Hematopoietic multipotent progenitor cell treated with erythropoietin and hydrocortisone succinate and interleukin-3 and kit ligand, for 4 days (in vitro differentiated cells): ENCODE measurements at places on chromosomes 16 and 17.
A peak's percentile ranks its signal among the peaks of the same experiment; 100 is the strongest.

DNA sequence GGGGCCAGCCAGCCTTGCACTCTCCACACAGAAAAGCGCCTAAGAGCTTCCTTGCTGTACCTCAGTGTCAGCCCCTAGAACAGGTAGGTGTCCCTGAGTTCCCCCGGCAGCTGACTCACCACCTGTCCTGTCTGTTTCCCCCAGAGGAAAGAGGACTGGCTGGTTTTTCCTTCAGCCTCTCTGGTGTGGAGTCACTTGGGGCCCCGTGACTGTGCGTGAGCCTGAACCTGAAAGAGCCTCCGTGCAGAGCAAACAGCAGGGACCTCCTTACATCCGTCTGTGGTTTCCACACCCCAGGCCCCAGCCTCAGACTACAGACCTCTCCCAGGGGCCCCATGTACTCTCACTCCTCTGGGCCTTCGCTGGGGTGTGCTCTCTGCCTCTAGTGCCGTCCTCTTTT is 87.8 kb downstream of the GNAO1 start:
- peak; percentile 86 for DNase-seq

DNA sequence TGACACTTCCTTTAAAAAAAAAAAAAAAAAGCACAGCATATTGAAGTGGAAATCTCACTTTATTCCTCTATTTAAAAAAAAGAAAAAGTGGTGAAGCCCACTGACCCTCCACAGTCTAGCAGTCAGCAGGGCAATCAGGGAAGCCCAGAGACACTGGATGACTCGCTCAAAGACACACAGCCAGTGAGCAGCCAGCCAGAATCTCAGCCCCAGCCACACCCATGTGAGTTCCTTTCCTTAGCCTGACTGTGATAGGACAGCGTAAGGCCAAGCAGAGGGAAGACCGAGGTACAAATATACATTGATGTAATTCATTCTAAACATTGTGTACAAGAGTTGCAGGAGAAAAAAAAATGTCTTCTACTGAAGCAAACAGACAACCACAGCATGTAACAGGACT is 22.5 kb downstream of the XPO6 start:
- DNase-seq: peak; percentile 42

GRCh38 chr16:11688520-11688886 is 20.2 kb downstream of the SNN start:
- DNase-seq: no peak

- DNase-seq: peak; percentile 45
Measured at GRCh38 chr17:36212966-36213365, 2.1 kb downstream of the CCL4L2 start.

GRCh38 chr17:72922219-72922618 is 170.3 kb downstream of the SLC39A11 start:
- no peak for DNase-seq

GRCh38 chr17:37527249-37527851 is 37.7 kb downstream of the DUSP14 start:
- DNase-seq: peak; percentile 80

DNA sequence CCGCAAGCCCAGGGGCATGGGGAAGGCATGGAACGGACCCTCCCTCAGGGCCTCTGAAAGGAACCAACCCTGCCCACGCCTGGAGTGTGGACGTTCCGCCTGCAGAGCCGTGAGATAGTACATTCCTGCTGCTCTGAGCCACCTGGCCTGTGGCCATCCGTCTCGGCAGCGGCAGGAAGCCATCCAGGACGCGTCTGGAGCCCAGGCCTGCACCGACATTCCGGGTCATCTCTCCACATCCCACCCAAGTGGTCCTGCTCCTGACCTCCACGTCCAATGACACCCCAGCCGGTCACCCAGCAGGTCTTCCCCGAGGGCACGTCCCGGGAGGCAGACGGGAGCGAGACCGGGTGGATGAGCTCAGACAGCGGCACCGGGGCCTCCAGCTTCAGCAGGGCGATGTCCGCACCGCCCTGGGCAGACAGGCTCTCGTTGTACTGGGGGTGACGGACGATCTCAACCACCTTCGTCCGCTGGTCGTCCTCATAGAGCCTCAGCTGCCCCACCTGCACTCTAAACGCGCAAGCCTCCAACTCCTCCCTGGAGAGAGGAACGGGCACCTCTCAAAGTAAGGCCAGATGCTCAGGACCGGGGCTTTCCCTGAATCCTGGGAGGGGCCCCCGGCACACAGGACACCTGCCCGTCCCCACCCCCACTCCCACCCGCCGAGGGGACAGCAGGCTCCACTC is 21.3 kb upstream of the UBE2I start:
- DNase-seq: no peak

DNA sequence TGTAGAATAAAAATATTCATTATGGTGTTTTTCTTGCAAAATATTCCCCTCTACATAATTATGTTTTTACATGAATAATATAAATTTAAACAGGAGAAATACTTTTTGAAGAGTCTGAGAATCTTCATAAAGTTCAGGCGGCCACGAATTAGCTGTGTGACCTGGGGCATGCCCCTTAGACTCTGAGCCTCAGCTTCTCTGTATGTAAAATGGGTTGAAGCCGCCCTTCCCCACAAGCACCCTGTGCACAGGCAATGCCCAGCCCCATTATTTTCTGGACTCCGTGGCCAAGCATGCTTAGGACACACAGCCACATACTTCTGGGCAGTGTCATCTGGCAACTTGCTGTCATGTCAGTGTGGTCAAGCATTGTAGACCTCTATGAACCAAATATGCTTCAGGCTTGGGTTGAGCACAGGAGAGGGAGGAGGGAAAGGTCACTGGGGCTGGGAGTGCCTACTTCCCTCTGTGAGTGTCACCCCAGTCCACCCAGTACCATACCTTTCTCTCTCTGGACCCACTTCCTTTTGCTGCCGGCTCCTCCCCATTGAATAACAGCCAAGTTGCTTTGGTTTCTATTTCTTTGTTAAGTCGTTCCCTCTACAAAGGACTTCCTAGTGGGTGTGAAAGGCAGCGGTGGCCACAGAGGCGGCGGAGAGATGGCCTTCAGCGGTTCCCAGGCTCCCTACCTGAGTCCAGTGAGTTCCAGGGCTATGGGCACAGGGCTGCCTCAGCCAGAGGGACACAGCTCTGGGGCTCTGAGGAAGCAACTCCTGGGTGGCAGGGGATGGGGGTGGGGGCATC is at the start of gene LGALS9:
TSS of gene LGALS9 (plus strand) at position 582 of the 804 bp plus-strand sequence. CDS start at position 660, 78 bp downstream.
- DNase-seq: peak; percentile 86

- no peak for DNase-seq
Measured at GRCh38 chr16:4260360-4260759, 12.5 kb downstream of the TFAP4 start.

- DNase-seq: no peak
Measured at GRCh38 chr17:5608399-5609112, 24.2 kb upstream of the NLRP1 start.

- DNase-seq: no peak
Measured at GRCh38 chr16:87263418-87264052, 53.7 kb downstream of the C16orf95 start.

DNA sequence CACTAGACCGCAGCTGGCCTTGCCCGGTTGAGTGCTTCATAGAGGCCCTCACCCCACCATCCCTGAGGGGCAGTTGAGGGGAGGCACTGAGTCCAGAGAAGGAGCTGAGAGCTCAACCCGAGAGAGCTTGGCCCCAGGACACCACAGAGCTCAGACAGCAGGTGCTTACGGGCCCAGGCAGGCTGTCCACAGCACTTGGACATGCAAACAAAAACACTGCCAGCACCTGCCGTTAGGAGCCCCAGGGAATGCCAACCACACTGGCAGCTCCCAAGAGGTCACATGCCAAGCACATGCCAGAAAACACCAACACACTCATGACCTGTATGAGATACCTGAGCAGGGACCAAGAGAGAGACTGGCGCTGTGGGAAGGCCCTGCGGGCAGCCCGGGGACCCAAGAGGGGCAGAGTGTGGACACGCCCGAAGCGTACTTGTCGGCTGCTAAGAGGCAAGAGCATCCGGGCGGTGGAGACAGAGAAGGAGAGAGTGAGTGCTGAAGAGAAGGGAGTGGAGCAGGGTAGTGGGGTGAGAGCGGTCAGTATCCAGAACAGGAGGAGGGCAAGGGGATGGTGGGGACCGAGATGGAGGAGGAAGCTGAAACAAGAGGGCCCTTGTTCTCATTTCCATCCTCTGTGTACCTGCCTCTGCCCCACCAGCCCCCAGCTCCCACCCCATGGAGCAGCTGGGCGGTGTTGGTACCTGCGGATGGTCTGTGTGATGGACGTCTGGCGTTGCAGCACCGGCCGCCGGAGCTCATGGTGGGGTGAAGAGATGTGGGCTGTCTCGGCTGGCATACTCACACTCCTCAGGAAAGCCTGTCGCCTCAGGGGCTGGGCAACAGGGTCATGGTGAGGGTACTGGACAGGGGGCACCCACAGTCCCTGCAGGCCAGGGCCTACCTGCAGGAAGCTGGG is 8.2 kb downstream of the RHBDF1 start:
- DNase-seq: no peak

DNA sequence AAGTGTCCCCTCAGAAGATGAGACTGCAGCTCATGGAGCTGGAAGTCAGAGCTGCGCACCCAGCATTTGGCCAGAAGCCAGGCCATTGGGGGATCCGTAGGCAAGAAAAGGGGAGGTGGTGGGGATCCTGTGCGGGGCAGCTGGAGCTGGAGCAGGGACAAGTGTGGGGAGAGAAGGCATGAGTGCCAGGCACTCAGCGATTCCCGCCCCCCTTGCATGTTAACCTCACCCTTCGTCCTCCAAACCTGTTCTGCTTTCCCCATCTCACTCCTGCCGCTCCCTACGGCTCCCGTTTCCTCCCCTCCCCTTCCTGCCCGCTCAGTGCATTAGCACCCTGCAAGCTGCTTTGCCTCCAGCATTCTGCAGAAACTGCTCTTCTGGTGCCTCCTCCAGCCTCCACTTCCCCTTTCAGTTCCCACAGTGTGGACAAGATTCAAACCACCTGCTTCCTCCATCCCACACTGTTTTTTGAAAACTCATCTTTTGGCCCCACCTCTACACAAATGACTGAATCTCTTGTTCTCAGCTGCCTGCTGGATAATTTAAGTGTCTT is 5.6 kb downstream of the ALOX15 start:
- peak; percentile 58 for DNase-seq

DNA sequence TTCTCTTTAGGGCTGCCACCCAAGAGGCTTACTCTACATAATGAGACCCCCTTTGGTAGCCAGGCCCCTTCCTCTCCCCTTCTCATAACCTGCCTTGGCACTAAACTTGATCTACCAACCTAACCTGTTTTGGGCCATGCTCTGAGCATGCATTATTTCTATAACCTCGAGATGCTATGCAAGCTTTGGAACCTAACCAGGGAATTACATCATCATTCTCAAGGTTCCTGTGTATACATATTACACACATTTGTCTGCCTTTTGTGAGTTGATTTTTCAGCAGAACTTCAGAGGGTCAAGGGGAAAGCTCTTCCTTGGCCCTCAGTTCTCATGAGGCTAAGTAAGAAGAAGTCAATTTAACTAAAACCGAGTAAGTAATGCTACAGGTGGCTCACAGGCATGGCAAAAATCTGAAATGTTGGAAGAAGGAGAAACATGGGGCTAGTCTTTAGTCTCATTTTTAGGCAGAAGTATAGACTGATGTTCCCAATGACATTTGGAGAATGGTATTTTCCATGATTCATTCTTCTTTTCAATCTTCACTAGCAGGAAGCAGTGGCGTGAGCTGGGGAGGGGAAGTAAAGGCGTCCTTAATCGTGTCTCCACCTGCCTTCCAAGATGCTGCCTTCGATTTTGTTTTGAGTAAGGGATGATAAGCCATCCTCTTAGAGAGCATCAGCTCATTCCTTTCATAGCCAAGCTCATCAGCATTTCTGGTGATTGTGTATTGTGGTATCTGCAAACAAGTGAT is 308.4 kb downstream of the ABCC12 start:
- DNase-seq: no peak

DNA sequence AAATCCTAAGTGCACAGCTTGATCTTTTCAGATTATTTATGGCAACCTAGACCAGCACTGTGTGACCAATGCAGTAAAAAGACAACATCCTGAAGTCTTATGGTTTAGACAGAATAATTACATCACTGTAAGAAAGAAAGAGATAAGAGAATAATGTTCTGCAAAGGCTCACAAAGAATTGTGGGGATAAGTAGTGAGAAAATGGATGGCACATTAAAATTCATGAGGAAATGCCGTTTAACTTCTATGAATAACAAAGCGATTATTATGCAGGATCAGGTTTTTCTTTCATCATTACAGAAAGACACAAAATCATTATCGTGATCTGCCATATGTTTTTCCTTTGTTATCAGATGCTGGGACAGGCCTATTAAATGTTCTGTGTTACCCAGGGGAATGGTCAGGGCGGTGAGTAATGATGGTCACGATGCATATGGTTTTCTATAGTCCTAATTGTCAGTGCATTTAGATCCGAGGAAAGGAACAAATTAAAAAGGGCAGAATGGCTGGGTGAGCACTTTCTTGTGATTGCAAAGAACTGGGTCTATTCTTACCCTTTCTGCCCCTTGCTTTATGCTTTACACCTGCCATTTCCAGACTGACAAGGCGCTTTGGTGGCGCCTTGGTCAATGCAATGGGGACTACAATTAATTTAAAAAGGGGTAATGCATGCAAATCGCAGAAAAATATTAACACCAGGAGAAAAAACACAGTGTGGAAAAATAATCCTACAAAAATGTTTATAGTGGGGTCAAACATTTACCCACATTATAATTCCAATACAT is 18.1 kb upstream of the DHX40 start:
- DNase-seq: no peak

DNA sequence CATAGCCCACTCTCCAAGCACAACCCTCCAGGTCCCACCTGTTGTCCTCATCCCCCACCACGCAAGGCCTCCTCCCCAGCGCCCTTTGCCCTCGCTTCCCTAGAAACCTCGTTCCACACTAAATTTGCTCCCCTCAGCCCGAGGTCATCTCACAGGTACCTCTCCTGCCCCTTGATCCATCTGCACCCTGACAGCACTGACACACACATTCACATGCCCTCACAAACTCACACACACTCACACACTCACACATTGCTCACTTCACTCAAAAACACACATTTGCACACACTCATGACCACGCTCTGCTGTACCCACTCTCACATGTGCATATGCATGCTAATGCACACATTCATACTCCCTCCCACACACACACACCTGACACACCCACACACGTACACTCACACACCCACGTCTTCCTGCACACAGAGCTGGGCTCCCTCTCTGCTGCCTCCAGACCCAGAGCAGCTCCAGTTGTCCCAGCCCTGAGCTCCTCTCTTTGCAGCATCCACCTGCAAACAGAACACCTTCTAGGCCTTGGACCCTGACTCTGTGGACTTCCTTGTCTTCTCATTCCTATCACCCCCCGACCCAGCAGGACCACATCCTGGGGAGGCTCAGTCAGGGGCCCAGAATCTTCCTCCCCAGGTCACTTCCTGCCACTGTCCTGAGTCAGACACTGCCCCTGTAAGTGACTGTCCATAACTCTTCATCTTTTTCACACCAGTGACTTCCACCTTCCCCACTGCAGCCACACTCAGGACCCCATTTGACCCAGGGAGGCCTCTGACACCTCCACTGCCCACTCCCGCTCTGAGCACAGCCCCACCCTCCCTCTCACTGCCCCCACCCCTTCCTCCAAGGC is 4.9 kb downstream of the ASGR2 start:
- DNase-seq: no peak
